LoVo (cell line): ENCODE measurements at places on chromosomes 16 and 17.

GRCh38 chr17:16944334-16945135 is 27.4 kb downstream of the TNFRSF13B start:
- DNase-seq = no peak

DNA sequence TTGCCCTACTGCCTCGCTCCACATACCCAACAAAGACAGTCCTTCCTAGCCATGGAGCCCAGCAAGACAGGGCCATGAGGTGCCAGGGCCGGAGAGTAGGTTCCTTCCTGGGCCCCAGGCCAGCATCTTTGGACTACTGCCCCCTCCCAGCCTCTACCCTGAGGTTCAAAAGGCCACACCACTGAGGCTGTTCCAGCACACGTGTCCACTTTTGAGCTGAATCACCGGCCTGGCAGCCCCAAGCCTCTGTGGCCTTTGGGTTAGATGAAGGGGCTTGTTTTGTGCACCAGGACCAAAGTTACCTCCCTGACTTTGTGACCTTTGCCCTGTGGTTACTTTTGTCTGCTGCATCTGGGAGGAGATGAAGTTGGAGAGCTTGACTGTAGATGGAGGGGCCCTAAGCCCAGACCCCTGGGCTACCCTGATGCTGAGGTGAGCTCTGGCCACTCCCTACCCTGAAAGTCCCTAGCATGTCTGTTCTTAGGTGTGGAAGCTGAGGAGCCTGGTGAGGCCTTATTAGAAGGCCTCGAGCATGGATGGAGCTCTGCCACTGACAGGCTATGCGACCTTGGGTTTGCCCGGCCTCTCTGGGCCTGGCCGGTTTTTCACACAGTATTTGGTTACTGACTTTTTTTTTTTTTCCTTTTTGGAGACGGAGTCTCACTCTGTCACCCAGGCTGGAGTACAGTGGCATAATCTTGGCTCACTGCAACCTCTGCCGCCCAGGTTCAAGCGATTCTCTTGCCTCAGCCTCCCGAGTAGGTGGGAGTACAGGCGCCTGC is 12.0 kb downstream of the SEZ6 start:
- DNase-seq = no peak

- no peak for DNase-seq
Measured at GRCh38 chr17:29633886-29634285, 11.2 kb upstream of the CORO6 start.

DNA sequence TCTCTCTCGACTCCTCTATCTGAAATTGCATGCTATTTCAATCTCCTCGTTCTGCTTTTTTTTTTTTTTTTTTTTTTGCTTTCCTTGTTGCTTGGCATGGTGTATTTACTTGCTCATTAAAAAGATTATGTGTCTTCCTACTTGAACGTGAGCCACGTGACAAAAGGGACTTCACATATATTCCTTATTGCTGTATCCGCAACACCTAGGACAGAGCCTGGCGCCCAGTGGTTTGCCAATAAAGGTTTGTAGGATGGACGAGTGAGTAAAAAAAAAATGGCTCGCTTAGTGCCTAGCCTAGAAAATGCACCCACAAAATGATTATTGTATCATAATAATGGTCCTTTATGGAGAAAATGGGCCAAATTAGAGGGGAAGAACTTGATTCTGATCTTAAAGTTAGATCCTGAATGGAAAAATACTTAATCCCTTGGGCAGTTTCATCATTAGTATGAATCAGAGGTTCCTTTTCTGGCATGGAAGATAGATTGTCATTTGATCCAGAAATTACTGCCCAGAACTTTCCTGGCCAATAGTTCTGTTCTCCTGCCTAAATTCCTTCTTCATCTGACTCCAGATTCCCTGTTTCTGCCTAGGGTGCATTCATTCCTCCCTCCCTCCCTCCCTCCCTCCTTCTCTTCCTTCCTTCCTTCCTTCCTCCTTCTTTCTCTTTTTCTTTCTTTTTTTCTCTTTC is 13.6 kb upstream of the TMEM220 start:
- DNase-seq = no peak

- DNase-seq = no peak
Measured at GRCh38 chr16:24507959-24508480, 31.3 kb upstream of the RBBP6 start.
